ENCODE measurements at places on chromosomes 11 and 22.

GRCh38 chr11:114157476-114158050 lies 98.1 kb downstream of the ZBTB16 start:
- DNase-seq = no peak

DNA sequence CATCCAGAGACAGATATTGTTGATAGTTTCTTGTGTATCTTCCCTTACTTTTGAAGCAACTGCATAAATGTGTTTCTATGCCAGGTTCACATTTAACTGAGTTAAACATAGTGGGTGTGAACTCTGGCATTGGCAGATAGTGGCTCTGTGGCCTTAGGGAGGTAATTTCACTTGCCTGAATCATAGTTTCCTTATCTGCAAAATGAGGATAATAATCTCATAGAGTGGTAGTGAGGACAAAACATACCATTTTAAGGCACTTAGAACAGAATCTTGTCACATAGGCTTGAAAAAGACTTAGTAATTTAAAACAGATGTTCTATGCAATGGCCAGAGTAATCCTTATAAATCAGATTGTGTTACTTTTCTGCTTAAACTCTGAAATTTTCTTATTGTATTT lies 56.4 kb upstream of the SYN3 start:
- no peak for DNase-seq

DNA sequence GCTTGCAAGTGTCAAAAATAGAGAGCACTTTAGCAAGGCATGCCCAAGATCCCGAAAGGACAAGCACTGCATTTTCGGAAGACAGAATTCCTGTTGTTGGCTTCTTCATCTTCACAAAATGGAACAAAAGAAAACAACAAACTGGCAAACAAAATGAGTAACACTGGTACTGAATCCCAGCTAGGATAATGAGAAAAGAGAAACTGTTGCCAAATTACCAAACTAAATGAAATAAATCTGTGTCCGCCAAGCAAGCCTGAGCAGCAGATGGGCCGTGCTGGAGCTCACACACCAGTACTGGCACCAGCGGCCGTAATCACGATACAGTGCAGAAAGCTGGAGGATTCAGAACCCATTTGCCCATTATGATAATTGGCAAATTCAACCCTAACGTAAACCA lies 30.6 kb downstream of the TUB start:
- no peak for DNase-seq

- no peak for DNase-seq
Observed at GRCh38 chr22:32536352-32536751, 61.7 kb downstream of the FBXO7 start.

DNA sequence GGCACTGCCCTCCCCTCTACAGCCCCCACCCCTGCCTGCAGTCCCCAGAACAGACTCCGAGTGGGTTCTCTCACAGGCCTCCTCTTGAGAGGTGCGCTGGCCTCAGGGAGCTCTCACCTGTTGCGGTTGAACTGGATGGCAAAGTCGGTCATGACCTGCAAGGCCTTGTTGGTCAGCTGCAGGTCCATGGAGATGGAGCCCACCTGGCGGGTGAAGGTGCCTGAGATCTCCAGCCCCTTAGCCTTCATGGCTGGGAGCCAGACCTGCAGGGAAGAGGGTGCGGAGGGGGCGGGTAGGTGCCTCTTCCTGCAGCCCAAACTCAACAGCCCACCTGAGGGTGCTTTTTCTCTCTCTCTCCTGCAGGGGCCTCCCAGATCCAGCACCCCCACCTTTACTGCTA lies 18.7 kb upstream of the RASL10A start:
- no peak for DNase-seq

All from D721Med (cell line).